ENCODE measurements at places on chromosomes 6 and 20.

DNA sequence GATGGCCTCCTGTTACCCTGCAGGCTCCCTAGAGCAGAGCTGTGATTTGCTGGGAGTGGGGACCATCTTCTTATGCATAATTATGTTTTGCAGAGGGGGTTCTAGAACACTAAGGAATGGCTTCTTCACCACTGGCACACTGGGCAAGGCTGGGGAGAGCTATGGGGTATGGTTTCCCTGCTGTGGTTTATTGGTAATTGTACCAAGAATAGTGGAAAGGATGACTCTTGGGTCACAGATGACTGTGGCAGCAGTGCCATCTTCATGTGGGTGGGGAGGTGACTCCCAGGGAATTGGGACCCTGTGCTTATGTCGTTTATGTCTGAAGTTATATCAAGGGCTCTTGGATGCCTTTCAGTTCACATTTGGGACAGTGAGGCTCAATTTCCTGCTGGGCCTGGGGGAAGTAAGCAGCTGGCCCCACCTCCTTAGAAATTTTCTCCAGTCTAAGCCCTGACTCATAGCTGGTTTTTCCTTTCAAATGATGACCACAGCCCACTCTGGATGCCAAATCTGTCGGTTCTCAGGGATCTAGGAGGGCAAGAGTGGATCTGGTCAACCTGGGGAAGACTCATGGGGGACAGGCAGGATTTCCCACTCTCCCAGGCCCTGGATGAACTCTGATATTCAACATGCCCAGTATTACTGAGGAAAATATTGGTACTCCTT, 230.8 kb downstream of the LRFN2 start:
- DNase-seq: no peak

DNA sequence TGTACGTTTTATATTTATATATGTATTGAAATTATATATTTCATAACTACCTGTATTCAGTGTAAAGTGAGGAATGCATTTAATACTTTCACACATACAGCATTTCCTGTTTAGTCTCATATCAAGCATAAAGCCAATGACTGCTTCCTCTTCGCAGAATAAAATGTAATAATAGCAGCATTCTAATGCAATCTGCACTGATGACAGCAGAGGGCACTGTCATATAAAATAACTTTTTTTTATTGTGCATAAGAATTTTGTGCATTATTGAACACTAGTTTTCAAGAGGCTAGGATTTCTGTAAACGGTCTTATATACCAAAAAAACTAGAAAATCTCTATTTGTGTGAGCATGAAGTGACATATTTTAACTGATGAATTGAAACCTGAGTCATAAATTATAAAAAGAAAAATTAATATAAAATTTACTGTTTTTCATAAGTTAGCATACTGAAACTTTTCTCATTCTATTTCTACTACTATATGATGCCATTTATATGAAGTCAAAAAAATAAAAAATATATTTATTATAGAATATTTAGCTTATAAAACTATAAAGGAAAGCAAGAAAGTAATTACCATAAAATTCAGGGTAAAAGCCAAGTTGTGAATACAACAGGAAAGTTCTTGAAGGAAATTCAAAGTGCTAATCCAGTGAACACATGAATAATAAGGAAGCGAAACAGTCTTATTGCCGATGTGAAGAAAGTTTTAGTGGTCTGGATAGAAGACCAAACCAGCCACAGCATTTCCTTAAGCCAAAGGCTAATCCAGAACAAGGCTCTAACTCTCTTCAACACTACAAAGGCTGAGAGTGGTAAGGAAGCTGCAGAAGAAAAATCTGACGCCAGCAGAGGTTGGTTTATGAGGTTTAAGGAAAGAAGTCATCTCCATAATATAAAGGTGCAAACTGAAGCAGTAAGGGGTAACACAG, 36.3 kb downstream of the RNF146 start:
- no peak for DNase-seq

- no peak for DNase-seq
Observed at GRCh38 chr6:125596020-125596419, 153.4 kb upstream of the HEY2 start.

- DNase-seq: no peak
Observed at GRCh38 chr6:164042212-164042611, 627.7 kb downstream of the QKI start.

- DNase-seq: no peak
Observed at GRCh38 chr6:53573299-53573698, 28.4 kb upstream of the GCLC start.

DNA sequence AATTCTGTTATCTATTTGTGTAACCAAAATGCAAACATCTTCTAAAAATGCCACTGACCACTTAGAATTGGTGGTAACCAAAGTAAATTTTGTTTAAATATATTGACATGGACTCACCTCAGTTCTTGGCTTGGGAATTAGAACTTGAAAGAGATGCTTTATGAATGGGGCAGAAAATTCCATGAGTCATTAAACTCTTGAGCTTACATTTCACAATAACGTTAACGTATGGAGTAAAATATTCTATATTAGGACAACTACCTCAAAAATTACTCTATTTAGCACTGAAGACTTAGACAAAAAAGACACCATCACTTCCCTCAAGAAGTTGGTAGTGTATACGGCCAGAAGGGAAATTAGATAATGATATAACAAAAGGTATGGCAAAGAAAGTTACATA, 752.2 kb upstream of the MARCKS start:
- no peak for DNase-seq

GRCh38 chr6:137332637-137333280, 113.6 kb upstream of the IFNGR1 start:
- no peak for DNase-seq

All from tibial artery (tissue), 4 donors.